HFF-Myc (cell line): ENCODE measurements at places on chromosomes 13 and 19.

DNA sequence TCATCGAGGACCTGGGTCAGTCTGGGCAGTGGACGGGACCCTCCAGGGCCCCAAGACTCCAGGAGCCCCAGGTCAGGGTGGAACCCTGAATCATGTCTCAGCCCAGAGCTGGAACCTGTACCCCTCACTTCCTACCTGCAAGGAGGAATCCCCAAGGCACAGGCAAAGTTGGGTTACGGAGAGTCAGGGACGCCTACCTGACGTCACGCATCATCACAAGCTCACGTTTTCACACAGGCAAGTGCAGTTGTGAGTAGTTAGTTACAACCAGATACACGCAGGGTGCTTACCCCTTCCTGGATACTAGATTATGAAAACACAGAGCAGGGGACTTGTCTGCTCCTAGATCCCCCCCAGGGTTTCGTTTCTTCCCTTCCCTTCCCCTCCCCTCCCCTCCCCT is 1.9 kb downstream of the RETN start:
- DNase-seq = no peak

DNA sequence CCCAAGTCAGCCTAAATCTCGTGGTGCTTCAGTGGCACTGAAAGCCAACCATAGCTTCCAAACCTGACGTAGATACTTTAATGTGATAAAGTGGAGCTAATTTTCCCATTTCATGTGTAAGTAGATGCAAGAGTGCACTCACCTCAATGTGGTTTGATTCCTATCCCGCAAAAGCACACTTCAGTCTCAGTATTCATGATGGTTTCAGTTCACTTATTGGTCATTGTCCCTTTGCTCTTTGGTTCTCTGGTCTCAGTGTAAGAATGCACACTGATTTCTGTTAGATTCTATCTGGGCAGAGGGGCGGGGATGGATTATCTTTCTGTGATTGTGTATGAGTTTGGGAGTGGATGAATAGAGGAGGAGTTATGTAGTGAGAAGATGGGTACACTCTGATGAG is 340.6 kb downstream of the KCNRG start:
- DNase-seq = no peak

GRCh38 chr19:44644402-44645016 is 799 bp downstream of the PVR start:
- DNase-seq = no peak

GRCh38 chr13:30038884-30039283 is 188.5 kb upstream of the UBL3 start:
- DNase-seq = peak; percentile 38

DNA sequence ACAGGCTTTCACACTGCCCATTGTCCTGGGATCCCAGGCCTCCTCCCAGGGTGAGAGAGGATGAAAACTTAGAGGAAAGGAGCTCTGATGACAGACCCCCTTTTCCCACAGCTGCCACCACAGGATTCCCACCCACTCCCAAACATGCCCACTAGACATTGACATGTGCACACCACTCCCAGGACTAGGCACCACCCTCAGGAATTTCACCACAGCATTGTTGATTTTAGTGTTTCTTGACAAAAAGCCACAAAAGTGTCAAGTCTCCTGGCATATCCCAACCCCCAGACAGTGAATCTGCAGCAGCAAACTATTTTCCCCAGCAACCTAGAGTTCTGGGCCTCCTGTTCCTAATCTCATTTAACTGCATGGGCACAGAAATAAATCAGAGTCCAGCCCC is 10.1 kb downstream of the ZNF714 start:
- peak; percentile 33 for DNase-seq

GRCh38 chr13:113483504-113484293 is 6.8 kb downstream of the DCUN1D2 start:
- DNase-seq = no peak

DNA sequence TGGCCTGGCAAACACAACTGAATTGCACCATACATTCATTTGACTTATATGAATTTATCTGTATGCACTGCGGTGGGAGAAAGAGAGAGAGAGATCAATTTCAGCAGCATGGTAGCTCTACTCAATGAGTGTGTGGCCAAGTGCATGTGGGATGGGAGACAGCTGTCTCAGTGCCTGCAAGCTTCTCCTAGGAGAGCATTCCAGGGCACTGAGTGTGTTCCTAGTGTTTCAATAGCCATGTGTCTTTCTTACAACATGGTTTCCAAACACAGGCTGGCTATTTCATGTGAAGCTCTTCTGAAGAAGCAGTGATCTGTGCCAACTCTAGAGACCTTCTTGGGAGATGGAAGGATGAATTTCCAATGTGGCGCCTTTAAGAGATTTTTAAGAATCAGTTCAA is 43.5 kb downstream of the NEK5 start:
- DNase-seq = peak; percentile 5

DNA sequence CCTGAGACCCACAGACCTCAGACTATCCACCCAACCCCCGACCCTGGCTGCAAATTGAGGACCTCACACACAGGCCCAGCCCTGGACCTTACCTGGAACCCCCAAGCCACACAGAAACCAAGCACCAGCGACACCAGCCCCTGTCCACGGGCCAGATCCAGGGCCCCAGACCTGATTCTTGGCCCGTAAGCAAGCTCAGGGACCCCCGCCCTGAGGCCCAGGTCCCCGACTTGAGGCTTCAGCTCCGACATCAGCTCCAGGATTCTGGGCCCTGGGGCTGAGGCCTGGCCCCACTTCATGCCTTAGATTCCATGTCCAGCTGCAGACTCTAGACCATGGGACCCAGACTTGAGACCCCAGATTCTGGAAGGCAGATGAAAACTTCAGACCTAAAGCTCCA is 6.3 kb downstream of the TTYH1 start:
- no peak for DNase-seq

DNA sequence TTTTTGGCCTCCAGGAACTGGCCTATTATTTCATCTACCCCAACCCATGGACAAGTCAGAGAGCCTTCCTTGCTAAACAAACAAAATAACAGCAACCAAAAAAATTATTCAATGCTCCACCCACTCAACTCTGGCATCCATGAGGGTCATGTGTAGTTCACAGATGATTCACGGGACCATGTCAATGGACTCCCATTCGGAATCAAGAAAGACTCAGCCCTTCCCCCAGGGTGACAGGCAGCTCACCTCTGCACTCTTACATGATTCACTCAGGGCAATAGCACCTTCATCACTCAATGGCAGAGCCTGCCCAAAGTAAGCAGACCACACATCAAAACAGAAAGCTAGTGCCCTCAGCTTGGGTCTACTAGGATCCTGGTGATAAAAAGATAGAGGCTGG is 14.3 kb upstream of the SCEL start:
- DNase-seq = no peak

DNA sequence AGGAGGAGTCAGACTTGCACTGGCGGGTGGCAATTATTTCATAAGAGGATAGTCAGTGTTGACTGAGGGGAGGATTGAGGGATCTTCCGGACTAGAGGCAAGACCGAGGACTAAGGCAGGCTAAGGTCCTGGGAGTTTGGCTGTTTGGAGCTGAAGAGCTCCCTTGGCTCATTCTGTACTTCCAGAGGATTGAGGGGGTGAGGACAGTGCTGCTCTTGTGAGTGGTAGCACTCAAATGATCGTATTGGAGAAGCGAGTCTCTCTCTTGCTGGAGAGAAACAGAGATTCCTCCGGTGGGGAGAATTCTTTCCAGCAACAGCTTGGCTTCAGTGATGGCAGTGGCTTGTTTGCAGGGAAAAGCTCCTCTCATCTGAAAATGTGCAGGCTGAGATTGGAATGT is 47.1 kb downstream of the ING1 start:
- no peak for DNase-seq

- no peak for DNase-seq
Observed at GRCh38 chr19:4624733-4625362, 14.5 kb upstream of the TNFAIP8L1 start.

DNA sequence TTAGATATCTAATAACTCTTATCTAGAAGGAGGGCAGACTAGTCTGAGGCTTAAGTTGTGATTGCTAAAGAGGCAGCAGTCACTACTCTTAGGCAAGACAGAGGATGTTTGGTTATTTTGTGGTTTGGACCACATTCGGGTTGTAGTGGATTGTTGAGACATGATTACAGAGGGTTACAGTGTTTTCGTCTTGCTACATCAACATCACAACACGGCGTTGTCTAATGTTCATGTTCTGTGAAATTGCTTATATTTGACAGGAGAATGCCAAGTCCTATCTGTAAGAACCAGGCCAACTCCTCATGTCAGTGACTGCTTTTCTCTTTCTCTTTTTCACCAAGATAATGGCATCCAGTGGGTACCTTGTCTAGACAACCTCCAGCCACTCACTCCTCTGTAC is 16.8 kb upstream of the TM9SF2 start:
- no peak for DNase-seq

DNA sequence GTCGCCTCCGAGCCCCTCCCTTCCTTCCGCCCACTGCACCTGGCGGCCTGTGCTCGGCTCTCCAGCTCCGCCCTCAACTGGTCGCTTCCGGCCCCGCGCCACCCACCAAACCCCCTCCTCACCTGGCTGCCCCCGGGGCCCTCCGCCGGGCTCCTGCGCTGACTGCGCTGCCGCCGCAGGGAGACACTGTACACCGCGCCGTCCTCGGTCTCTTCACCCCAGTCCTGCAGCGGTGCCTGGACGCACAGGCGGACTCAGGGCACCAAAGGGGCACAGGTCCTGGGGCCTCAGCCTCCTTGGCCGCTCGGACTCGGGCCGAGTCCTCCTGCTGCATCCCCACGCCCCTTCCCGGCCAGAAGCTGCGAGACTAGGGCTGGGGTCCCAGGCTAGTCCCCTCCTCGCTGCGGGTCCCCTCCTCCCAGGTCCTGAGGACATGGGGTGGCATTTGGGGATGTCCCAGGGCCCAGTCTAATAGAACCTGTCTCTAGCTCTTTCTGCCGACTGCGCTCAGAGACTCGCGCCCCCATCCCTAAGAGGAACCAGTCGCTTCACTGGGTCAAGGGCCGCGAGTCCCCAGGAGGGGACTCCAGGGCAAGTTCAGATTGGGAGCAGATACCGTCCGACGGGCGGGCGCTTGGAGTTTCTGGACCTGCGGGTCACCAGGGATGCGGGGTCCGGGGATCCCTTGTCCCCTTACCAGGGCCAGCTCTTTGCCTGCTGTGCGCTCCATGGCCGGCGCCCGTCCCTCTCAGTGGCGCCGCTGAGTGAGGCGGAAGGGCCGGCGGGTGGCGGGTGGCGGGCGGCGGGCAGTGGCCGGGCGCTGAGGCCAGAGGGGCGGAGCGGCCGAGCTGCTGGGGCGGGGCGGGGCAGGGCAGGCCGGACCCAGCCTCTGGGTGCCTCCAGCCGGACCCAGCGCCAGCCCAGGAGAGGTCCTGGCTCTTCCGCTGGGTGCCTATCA is at the start of gene RGL3:
Gene RGL3, minus strand, starts transcription at position 766 of the 958 bp plus-strand sequence. Its CDS starts 36 bp downstream, at position 730.
- no peak for DNase-seq

GRCh38 chr13:46753137-46753536 is 43.8 kb downstream of the ESD start:
- DNase-seq = no peak

DNA sequence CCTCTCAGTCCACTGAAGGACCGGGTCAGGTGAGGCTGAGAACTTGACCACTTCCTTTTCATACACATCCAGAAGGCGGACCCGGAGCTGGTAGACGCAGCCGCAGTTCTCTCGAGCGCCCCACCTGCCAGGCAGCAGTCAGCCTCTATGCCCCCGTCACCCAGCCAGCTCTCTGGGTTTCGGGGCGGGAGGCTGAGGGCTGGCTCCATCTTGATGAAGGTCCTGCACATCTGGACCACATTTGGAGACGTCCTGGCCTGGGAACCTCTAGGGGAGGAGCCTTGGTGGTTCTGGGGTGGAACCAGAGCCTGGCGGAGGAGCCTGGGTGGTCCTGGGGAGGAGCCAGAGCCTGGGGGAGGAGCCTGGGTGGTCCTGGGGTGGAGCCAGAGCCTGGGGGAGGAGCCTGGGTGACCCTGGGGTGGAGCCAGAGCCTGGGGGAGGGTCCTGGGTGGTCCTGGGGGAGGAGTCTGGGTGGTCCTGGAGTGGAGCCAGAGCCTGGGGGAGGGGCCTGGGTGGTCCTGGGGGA is 14.3 kb downstream of the MRPS12 start:
- DNase-seq = peak; percentile 9

GRCh38 chr13:26420282-26420960 is 137.1 kb upstream of the WASF3 start:
- no peak for DNase-seq

DNA sequence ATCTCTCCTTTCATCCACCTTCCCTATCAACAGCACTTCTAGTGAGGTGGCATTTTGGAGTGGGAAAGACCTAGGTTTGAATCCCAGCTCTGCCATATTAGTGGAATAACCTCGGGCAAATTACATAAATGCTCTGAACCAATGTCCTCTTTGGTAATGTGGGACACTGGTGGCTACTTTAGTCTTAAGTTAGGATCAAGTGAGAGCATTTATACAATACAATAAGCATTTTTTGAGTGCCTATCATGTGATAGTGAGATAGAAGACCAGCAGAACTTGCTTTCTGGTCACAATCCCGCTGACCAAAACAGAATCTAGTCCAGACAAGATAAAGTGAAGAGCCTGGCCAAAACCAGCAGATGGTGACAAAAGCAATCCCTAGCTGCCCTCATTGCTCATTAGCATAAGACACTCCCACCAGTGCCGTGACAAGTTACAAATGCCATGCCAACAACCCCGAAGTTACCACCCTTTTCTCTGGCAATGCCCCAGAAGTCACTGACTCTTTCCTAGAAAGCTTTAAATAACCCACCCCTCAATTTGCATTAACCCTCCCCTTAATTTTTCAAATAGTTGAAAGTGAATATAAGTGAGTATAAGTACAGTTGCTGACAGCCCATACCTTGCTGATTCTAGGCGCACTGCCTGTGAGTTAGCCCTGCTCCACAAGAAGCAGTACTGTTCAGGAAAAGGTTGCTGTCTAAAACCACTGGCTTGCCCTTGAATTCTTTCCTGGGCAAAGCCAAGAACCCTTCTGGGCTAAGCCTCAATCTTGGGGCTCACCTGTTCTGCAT is 28.9 kb upstream of the KPNA3 start:
- DNase-seq = no peak

GRCh38 chr19:47819858-47820257 is 1.9 kb upstream of the CRX start:
- DNase-seq = no peak

- no peak for DNase-seq
Observed at GRCh38 chr13:112963641-112964040, 5.4 kb upstream of the MCF2L start.
